ENCODE measurements at places on chromosomes 12 and 14. TPM values are rescaled to one million over a fixed set of nuclear protein-coding genes. Genes with fewer than 3 reads are reported as not detected.
A peak's percentile ranks its signal among the peaks of the same experiment; 100 is the strongest.

The TSPAN8 gene
- 0.27 TPM for total RNA-seq

The GLIPR1 gene
- 8.8 TPM for total RNA-seq

The MAPK1IP1L gene
- total RNA-seq, result 71.5 TPM

The CHMP4A gene
- total RNA-seq, result 34.9 TPM

DNA sequence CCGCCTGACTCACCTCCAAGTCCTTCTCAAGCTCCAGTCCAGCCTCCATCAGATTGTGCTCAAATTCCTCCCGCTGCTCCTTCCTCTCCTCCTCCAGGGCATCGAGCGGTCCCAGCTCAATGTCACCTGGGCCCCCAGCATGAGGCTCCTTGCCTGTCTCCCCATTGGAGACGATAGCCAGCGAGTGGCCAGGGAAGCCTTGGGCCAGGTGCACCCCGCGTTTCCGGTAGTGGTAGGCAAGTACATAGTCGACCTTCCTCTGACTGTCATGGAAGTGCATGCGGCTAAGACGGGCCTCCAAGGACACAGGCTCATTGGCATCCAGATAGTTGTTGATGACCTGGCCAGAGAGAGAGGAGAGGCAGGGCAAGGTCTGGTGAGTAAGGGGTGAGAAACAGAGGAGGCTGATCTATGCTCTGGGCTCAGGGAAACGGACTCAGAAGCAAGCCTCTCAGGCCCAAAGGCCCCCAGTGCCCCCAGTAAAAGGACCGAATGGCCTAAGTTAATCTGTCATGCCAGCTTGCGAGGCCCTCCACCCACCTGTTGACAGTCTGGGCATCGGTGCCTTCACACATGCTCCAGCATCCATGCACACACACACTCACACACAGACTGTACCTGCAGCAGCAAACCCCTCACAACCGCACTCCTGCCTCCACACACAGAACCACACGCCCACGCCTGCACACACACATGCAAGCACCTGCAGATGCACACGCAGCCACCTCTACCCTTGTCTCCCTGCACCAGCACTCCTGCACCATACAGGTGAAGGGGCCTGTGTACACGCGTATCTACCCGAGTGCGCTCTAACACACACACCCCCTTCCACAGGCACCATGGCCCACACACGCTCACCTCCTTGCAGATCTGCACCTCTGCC is 23.8 kb downstream of the ANO2 start:
- no peak for DNase-seq

- DNase-seq, result no peak
Measured at GRCh38 chr14:50670196-50670865, 2.2 kb upstream of the SAV1 start.

DNA sequence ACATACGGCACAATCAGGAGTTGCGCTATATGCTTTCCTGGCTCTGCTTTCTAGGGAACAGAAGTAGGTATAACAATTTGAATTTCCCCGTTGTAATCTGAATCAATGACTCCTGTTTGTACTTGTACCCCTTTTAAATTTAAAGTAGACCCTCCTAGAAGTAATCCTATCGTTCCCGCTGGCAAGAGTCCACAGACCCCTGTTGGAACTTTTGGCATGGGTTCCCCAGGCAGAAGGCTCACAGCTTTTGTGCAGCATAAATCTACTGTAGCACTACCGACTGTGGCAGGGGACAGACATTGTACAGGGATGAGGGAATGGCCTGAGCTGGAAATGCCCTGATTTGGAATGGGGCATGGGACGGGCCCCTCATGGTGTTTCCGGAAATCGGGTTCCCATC is 705.2 kb downstream of the LRFN5 start:
- DNase-seq, result no peak

DNA sequence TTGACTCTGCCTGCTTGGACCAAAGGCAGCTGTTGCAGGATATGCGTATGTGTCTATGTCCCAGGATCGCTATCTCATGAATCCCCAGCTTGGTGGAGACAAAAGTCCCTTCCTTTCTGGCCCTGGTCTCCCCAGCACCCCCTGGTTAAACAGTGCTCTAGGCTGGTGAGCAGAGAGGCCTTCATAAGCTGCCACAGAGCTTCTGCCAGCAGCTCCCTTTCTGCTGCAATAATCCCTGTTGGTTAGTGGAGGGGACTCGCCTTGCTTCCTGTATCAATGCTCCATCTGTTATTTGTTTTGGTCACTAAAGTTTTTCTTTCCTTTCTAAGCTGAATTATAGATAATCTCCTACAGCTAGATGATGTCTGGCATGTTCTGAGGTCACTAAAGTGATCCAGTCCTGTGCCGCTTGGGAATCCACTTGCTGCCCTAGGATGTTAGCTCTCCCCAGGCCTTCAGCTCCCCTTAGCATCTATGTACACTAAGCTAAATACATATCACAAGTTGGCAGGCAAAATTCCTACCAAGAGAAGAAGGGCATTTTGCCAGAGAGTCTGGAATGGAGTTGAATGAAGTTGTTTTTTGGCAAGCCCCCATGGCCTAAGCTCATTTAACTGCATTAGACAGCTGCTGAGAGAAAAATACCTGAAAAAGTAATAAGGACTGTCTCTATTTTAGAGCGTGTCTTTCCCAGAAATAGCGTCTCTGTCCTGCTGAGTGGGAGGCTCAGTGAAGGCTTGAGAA is 47.8 kb downstream of the RDH12 start:
- no peak for DNase-seq

DNA sequence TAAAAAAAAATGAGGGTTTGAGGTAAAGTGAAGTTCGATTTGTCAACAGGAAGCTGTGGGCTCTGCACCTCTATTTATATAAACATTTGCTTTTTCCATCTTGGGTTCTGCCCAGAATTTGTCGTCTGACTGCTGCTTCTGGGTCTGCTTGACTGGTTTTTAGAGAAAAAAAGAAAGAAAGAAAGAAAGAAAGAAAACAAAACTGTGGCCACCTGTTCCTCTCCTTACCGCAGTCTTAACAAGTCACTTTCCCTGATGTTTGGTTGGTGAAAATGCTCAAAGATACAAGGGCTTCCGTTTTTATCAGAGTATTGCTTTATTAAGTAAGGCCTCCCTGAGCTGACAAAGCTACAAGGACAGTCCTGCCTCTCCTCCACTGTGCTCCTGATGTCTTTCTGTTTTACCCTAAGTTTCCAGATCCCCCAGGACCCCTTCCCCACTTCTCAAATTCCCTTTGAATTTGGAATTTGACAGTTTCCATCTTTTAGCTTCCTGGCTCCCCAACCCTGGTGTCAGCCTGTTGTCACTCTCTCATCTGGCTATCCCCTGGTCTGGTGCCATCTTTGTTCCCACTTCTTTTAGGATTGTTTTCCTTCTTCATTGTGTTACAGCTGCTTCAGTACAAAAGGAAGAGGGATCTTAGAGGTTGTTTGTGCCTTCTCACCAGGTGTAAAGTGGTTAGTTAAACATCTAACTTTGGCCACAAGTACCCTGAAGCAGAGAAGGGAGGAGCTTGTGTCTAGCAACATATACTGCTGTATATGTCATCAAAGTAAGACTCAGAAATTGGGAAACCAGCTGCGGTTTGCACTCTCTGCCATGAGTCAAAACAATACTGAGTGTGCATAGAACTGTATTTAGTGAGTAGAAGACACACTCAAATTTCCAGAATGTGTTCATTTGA is 18.0 kb downstream of the MFAP5 start:
- DNase-seq, result no peak

DNA sequence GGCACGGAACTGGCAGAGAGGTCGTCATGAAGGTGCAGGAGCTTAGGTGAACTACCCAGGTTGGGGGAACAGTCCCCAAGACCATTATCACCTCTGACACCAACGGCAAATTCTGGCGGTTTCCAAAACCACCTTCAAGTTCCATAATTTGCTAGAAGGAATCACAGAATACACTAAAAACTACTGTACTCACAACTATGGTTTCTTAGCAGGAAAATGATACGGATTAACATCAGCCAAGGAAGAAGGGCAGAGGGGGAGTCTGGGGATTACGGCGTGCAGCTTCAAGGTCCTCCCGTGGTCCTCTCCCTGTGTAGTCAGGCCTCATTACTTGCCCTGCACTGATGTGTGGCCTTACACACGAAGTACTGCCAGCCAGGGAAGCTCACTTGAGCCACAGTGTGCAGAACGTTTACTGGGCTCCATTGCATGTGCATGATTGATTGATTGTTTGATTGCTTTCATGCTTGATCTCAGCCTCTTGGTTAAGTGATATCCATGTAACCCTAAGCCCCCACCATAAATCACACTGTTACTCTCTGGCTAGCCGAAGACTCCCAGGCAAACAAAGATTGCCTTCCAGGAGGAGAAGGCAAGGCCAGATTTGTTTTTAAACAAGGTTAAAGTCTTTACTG is 837 bp upstream of the STX2 start:
- no peak for DNase-seq

GRCh38 chr14:61897300-61897699 is 135.1 kb downstream of the SNAPC1 start:
- no peak for DNase-seq

The TMEM30B gene
- 0.42 TPM for total RNA-seq

The SLC25A21 gene
- 0.16 TPM for total RNA-seq

GRCh38 chr12:109716512-109717389 is 3.1 kb downstream of the FAM222A start:
- peak; percentile 35 for DNase-seq

DNA sequence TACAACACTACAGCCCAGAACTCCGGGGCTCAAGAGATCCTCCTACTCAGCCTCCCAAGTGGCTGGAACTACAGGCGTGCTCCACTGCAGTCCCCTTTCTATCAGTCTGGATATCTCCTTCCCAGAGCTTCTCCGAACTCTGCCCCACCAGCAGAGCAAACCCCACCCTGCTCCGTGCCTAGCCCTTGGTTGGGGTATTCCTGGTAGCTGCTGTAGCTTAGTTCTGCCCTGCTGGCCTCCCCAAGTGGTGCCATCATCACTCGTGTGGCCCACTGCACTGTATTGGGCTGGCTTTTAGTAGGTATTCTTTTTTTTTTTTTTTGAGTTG is 9.5 kb downstream of the HSP90AA1 start:
- DNase-seq, result no peak

The JDP2 gene
- total RNA-seq, result 49.5 TPM

- no peak for DNase-seq
Measured at GRCh38 chr12:1972260-1972659, 32.0 kb downstream of the DCP1B start.

DNA sequence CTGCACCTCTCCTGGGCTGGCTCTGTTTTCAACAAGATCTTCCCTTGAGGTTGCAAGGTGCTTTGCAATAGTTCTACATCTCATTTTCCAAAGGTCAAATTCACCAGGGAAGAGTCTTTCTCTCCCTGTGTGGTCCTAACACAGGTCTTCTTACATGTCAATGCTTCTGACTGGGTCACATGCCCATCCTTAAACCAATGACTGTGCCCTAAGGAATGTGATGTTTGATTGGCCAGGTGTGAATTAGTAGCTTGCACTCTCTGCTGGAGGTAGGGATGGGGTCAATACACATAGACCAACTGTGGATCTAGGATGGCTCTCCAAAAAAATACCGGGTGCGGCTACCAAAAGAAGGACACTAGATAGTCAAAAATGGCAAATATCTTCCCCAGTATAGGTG is 19.9 kb upstream of the KCNK10 start:
- DNase-seq, result no peak

DNA sequence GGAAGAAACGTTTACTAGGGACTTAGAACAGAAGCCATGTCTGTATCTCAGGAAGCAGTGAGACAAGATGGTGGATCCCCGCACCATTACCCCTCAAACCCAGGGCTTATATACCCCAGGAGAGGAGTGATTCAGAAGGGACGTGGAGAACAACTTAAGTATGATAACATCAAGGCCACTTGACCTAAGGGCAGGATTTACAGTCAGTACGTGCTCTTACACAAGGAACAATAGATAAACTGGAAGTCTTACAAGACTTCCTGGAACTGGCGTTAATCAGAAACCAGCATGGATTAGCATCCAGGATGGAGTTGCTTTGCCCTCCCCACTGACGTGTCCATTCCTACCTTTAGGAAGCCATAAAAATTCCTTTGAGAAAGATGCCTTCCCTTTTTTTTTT is 8.6 kb upstream of the ETFBKMT start:
- DNase-seq, result no peak

DNA sequence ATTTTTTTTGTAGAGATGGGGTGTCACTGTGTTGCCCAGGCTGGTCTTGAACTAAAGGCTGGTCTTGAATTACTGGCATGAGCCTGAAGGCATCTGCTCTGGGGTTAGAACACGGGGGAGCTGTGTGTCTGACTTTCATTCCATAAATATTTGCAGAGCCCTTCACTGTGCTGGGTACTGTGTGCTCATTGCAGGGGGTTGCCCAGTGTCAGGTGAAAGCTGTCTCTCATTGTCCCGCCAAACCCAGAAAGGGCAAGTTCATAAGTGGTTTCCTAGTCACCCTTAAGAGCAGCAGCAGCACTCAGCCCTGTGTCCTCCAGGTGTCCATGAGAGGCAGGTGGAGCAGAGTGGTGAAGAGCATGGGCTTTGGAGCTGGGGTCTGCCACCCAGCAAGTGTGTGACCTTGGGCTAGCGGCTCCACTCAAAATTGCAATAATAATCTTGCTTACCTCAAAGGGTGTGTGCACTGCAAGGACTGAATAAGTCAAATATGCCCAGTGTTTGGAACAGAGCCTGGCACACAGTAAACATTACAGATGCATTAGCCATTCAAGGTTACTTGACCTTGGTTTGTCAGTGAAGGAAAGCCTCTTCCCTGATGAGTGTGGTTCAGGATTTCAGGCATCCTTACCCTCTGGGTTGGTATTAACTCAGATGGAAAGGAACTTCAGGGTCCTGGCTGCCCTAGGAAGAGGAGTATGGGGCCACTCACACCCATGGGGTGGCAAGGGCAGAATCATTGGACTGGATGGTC is 4.4 kb upstream of the SMIM41 start:
- DNase-seq, result no peak

DNA sequence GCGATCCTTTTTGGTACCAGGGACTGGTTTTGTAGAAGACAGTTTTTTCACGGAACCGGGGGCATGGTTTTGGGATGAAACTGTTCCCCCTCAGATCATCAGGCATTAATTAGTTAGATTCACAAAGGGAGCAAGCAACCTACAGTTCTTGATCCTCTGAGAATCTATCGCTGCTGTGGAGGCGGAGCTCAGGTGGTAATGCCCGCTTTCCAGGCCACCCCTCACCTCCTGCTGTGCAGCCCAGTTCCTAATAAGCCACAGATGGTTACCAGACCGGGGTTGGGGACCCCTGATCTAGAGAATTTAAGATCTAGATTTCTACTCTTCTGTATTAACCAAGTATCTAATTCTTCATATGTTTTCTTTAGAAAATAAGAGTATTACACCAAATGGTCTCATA is 4.8 kb downstream of the ARHGAP5 start:
- no peak for DNase-seq

All from heart left ventricle (tissue), 16 donors.